ENCODE measurements at places on chromosomes 1 and 21.
A peak's percentile ranks its signal among the peaks of the same experiment; 100 is the strongest.

- peak; percentile 11 for DNase-seq
Measured at GRCh38 chr1:221035662-221036153, 156.5 kb downstream of the HLX start.

- no peak for DNase-seq
Measured at GRCh38 chr1:192516776-192517297, 58.7 kb upstream of the RGS1 start.

GRCh38 chr1:99229122-99229521 is 35.2 kb upstream of the PLPPR4 start:
- DNase-seq = no peak

GRCh38 chr1:88847643-88848042 is 43.7 kb downstream of the GTF2B start:
- no peak for DNase-seq

- DNase-seq = no peak
Measured at GRCh38 chr1:23524716-23525401, 6.2 kb downstream of the E2F2 start.

DNA sequence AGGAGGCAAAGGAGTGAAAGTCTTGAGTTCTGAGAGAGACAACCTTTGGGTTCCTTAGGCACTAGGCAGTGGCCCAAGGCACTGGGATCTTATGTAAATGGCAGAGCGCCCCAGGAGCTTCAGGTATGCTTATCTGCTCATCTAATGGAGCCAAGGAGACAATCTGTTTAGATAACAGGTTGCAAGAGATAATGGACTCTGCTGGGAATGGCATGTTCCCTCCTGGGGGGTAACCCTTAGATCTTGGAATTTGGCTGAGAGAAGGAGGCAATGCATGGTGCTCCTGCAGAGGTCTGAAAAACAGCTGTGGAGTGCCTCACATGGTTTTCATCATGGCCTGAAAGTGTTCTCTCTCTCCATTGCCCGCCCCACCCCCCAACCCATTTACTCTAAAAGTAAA is 44.1 kb upstream of the WLS start:
- DNase-seq = no peak

Measured in T1000 (cell line).